ENCODE measurements at places on chromosomes 11 and 22.

DNA sequence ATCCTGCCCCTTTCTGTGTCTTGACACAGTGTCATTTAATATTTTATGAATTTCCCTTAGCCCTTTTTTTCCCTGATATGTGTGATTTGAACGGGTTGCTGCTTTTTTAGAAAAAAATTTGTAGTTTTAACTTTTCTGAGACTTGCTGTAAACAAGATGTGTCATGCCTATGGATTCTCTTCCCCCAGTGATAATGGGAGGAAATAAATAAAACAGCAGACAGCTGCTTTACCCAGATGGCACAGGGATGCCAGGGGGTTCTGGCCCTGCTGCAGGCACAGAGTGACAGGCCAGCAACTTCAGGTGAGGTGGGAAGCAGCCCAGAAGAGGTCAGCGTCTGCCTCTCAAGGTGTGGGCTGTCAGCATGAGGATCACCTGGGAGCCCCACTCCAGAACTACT is 266.9 kb downstream of the KIRREL3 start:
- DNase-seq = no peak

- no peak for DNase-seq
These were observed 84.3 kb downstream of the ARL14EP start for GRCh38 chr11:30406978-30407762.

DNA sequence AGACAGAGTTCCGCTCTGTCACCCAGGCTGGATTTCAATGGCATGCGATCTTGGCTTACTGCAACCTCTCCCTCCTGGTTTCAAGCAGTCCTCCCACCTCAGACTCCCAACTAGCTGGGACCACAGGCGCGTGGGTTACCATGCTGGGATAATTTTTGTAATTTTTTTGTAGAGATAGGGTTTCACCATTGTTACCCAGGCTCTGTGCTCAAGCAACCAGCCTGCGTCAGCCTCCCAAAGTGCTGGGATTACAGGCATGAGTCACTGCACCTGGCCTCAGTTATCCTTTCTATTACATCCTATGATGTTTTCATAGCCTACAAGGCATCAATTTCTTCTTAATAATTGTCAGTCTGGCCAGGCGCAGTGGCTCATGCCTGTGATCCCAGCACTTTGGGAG is 36.5 kb downstream of the LRRC74B start:
- DNase-seq = no peak

DNA sequence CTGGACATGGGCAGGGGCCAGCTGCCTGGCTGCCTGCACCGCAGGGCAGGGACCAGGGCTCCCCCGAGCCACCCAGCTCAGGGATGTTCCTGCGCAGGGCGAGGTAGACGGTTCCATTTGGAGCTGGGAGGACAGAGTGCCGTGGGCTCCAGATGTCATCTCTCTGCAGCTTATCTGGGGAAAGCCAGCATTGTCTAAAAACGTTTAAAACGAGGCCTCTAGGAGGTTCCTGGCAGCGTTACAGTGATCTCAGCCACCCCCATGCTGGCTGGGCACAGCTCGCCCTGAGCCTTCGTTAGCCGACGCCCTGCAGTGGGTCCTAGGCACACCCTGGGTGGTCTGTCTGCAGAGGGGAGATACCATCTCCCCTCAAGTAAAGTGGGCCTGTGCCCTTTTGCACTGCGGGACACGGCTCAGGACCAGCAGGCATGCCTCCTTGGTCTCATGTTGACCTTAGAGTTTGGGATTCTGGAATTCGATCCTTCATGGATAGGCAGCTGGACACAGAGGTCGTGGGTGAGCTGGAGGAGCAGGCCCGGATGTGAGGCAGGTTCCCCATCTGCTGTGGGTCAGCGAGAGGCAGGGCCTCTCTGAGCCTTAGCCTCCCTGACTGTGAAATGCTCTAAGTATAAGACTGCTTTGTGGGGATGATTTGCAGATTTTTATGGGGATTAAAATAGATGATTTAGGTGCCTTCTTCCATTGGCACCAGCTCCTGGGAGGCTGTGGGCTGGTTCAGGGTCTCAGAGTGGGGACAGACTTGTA is 14.1 kb downstream of the SYNGR1 start:
- no peak for DNase-seq

- DNase-seq = peak; percentile 25
These were observed 111.8 kb downstream of the CCDC81 start for GRCh38 chr11:86486261-86487030.

DNA sequence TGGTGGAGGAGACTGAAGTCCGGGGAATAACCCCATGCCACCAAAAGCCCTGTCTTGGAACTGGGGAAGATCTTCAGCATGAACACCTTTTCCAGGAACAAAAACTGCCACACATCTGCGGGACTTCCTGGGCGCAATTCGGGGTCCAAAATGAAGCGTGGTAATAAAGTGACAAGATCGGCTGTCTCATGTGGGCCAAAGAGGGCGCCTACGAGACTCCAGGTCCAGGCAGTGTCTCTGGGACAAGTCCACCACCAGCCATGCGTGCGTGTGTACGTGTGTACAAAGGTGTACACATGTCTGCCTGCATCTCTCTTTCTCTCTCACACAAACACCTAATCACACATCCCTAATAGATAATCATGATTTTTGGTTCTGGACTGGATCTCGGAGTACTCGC is 8.9 kb upstream of the MYBPC3 start:
- DNase-seq = no peak

GRCh38 chr11:42812361-42812760 is 499.4 kb upstream of the API5 start:
- no peak for DNase-seq

DNA sequence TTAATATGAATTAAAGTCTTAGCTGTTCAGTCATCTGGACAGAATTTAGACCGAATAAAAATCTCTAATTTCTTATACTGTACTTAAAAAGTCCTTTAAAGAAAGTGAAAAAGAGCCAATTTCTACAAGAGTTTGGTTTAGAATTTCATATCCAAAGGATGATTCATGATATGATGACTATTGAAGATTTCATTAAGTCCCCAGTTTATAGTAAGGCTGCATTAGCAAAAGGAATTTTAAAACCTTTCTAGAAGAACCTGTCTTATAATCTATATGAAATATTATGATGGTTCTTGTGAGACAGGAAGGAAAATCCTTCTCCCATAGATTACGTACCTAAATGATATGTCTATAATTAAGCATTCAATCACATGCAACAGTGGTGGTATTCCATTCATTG is 34.8 kb downstream of the TSG101 start:
- no peak for DNase-seq

DNA sequence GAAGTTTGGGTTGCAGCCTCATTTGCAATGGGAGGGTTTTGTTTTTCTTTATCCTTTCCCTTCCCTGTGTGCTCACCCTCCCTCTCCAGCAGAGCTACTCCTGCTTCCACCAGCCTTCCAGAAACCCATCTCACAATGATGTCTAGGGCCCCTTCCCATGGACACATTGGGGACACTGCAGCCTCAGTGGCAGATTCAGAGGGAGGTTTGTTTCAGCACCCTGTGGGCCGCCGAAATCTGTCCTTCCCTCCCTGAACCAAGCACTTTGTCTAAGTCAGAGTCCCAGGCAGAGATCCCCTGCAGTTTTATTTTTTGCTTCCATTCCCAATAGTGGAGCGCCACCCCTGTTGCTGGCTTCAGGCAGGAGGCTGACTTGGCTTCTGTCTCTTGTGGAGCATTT is 8.6 kb upstream of the SYNGR1 start:
- no peak for DNase-seq

DNA sequence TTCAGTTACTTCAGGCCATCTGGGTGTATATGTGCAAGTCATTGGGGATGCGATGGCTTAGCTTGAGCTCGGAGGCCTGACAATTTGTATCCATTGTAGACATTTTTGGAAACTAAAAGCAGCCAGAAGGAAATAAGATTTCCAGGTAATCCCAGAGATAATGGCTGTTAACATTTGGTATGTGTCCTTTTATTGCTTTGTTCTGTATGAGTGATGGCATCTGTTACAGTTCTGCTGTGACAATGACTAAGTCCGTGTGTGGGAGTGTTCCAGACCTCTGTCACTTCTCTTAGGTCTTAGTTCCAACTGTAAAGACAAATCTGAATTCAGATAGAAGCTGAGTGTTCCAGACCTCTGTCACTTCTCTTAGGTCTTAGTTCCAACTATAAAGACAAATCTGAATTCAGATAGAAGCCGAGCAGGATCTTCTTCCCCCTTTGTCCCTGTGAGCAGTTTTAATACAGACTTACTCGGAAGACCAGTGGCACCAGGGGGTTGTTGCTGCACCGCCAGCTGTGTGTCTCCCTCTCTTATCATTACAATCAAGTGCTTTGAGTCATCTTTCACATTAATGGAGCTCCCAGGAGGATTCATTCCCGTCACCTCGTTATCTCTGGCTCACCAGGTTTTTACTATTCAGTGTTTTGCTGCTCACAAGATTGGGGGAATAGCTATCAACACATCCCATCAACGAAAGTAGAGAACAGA is 190.9 kb upstream of the SORL1-AS1 start:
- DNase-seq = no peak

GRCh38 chr22:47148956-47149728 is 386.7 kb downstream of the TBC1D22A start:
- no peak for DNase-seq

- no peak for DNase-seq
These were observed 431 bp downstream of the SLC37A2 start for GRCh38 chr11:125063429-125064043.

DNA sequence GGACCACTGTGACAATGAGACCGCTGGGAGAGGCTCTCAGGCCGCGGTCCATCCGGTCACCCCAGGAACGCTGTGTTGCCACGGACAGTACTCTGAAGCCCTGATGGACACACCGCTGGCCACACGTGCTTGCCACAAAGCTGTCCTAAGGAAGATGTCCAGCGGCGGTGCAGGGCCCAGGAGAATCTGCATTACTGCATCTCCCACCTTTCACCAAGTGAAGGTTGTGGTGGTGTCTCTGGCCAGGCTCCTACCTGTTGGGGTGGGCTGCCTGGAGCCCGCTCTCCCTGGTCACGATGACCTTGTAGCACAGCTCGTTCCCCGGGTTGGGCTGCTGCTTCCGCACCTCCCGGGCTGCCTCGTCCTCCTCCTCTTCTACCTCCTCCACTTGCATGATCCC is 4.2 kb downstream of the TTLL12 start:
- no peak for DNase-seq

GRCh38 chr11:95082576-95083001 is 7.1 kb upstream of the ENDOD1 start:
- no peak for DNase-seq

- DNase-seq = no peak
These were observed 12.4 kb downstream of the PICK1 start for GRCh38 chr22:38069372-38070249.

- DNase-seq = peak; percentile 46
These were observed 154.9 kb upstream of the NAV2 start for GRCh38 chr11:19557720-19558140.

DNA sequence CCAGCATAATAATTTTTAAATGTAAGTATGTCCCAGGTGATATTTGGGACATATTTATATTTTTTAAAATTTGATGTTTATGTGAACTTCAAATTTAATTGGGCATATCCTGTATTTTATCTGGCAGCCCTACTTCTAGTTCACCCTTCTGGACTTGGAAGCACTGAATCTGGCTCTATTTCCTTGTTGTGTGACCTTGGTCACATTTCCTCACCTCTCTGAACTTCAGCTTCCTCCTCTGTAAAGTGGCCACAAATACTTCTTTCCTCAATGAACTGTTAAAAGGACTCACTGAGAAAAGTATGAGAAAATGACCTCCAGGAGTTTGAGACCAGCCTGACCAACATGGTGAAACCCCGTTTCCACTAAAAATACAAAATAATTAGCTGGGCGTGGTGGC is 8.1 kb upstream of the RNF185 start:
- DNase-seq = no peak

DNA sequence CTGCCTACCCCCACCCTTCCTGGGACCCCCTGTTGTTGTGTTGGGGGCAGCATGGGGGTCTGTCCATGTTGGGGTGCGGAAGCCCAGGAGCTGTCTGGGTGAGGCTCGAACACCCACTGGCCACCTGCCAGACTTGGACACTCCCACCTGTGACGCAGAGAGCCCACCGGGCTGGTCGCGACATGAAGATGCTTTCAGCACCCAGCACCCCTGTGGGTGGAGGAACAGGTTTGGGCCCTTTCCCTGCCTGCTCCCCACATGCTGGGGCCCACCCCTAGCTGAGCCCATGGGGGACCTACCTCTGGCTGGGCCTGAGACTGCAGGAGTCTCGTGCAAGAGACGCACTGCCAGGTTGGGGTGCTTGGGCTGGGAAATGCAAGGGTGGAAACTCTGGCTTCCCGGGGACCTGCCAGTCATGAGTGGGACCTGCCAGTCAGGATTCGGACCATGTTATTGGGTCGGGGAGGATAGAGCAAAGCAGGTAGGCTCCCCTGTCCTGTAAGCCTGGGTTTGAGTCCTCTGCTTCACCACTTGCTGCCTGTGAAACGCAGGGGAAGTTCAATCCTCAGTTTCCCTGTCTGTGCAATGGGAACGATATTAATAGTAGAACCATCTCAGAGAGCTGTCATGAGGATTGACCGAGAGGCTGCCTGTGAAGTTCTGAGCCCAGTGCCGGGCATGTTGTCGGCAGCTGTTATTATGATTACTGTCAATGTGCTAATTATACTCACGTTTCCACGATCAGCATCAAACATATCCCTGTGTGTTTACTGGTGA is 24.1 kb downstream of the KIAA1671 start:
- no peak for DNase-seq

- no peak for DNase-seq
These were observed 110.3 kb upstream of the PITPNB start for GRCh38 chr22:28029201-28029948.

DNA sequence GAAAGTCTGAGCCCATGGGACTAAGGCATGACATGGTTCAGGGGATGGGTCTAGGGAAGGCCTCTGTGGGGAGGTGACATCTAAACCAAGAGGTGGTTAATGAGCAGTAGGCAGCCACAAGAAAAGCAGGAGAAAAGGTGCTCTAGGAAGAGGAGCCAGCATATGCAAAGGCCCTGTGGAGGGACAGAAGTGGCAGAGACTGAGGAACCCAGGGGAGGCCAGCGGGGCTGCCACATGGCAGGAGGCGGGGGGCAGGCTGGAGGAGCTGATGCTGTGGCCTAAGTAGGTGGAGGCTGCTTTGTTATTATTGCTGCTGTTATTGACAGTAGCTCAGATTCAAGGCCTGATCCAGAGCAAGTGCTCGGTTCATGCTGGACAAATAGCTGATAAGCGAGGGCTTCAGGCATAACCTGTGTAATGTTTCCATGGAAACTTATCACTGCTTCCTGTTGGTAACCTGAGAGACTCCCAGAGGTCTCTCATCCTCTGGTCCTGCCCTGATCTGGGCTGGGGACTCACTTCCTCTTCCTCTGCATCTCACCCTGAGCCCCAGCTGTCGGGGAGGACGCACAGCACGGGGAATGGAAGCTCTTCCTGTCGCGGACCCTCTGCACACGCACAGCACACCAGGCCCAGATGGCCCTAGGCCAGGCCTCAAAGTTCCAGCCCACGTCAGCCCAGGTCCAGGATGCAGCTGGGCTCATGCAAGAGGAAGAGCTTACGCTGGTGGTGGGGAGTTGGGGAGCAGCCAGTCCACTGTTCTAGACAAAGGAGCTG is 75.2 kb upstream of the TP53I11 start:
- DNase-seq = no peak
